Activated naive CD4-positive, alpha-beta T cell treated with anti-CD3 and anti-CD28 coated beads for 36 hours (primary cell): ENCODE measurements at places on chromosomes 6 and 20. TPM values are rescaled to one million over a fixed set of nuclear protein-coding genes. Genes with fewer than 3 reads are reported as not detected.

BEND6 gene
- total RNA-seq = not detected

DNA sequence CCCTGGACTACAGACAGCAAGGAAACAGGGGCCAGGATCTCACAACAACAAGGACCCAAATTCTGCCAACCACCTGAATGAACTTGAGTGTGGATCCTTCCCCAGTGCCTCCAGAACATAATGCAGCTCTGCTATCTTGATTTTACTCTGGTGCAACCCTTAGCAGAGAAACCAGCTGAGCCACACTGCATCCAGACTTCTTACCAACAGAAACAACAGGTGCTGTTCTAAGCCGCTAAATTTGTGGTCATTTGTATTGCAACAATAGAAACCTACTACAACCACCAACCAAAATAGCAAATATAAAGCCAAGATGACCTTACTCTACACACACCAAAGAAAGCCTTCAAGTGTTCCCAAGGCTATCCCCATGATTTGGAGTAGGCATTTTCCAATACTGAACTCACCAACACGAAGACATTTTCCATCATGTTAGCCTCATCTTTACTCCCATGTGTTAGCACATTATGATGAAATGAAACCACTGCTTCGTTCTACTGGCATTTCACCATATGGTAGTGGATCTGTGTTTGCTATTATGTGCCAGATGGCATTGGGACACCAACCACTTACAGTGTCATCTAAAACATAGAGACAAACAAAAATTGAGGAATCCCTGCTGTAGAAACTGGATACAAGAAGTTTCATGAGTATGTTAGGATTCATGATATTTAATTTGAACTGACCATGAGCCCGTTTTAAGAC lies 249.8 kb upstream of the ID4 start:
- H3K4me3 ChIP-seq = no peak overlapping the region
- no peak for DNase-seq
- no peak overlapping the region for H3K27ac ChIP-seq
- no peaks in the 10 kb centered on the region for H3K36me3 ChIP-seq
- no peaks in the 10 kb centered on the region for H3K4me1 ChIP-seq

- peaks cover 36% of the 10 kb centered on the region for H3K4me1 ChIP-seq
- peaks cover 5% of the 10 kb centered on the region for H3K36me3 ChIP-seq
- peak overlapping the region; percentile 92 for H3K27ac ChIP-seq
- H3K27me3 ChIP-seq = no peaks in the 10 kb centered on the region
- DNase-seq = no peak
Measured at GRCh38 chr20:34956041-34956458, 382 bp downstream of the MYH7B start.

TAGAP gene
- total RNA-seq = 79.6 TPM

GRCh38 chr6:2949536-2950083 lies 21.8 kb downstream of the SERPINB6 start:
- peaks cover 9% of the 10 kb centered on the region for H3K4me1 ChIP-seq
- H3K4me3 ChIP-seq = no peak overlapping the region
- DNase-seq = no peak

KCTD20 gene
- 32.8 TPM for total RNA-seq

- H3K36me3 ChIP-seq = peaks cover 46% of the 10 kb centered on the region
- no peak overlapping the region for H3K27ac ChIP-seq
- DNase-seq = no peak
- peaks cover 8% of the 10 kb centered on the region for H3K4me1 ChIP-seq
- no peak overlapping the region for H3K4me3 ChIP-seq
Measured at GRCh38 chr20:25686081-25687067, 10.3 kb downstream of the ZNF337 start.

GRCh38 chr6:48826901-48827701 lies 636.0 kb downstream of the MMUT start:
- H3K27ac ChIP-seq = no peak overlapping the region
- no peak for DNase-seq
- no peaks in the 10 kb centered on the region for H3K4me1 ChIP-seq
- no peaks in the 10 kb centered on the region for H3K36me3 ChIP-seq
- no peak overlapping the region for H3K4me3 ChIP-seq

DNA sequence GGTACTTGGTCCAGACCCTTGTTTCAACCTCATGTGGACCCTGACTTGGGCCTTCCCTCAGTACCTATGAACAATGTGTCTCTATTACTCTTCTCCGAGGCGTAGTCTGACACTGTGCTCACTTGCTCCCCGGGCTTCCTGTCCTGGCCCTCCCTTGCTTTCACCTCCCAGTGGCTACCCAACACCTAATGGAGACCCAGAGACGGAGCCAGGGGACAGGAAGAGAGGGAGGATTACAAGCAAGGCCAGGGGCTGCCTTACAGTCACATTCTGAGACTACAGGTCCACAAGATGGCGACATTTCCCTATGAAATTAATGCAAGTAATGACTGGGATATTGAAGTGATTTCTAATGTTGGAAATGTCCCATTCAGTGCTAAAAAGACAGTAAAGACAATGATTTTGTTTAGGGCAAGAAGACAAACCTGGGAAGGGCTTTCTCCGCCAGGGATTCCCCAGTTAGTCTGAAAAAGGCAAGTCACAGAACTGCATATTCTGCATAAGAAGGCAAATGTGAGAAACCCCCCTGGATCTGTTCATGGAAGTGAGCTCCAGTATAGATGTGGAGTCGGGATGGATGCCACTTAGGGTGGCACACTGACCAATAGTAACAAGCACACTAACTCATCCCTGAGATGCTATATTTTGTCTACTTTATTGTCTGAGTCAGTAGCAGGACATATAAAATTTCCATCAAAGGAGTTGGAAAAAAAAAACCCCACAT lies 44.0 kb upstream of the ZBTB24 start:
- H3K27ac ChIP-seq = no peak overlapping the region
- H3K27me3 ChIP-seq = no peaks in the 10 kb centered on the region

DNA sequence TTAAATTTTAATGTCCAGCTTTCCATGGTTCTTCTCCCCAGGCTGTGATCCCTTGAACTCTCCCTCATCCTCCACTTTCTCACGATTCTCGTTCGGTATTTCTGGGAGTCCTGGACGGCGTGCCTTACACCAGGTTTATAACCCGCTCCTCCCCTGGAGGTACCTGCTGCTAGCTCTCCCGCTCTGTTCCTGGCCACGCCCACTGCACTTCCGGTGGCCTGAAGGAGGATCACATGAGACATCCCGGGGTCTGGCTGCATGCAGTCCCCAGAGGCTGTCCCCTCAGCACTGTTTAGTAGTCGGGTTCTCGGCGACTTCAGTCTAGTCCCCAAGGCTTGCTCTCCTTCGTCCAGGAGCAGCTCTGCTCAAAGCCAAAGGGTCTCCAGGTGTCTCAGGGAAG lies 28.4 kb upstream of the GCLC start:
- no peak overlapping the region for H3K4me3 ChIP-seq
- peaks cover 2% of the 10 kb centered on the region for H3K4me1 ChIP-seq
- no peak for DNase-seq
- no peaks in the 10 kb centered on the region for H3K27me3 ChIP-seq
- H3K36me3 ChIP-seq = no peaks in the 10 kb centered on the region

DNA sequence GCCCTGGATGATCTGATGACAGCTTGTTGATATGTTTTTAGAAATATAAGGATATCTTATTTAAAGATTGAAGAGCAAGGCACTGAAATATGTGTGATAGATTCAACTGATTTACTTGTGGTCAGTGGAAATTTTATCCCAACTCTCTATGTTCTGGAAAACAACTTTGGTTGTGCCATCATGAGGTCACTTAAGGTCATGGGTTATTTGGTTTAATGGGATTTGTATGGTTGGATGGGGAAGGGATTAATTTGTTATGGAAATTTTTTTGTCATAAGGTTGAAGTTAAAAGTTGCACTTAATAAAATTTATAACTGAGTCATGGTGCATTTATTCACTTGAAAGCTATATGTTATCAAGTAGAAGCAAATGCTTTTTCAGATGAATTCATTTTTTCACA lies 214.3 kb upstream of the LAMP5 start:
- no peak for DNase-seq
- no peaks in the 10 kb centered on the region for H3K36me3 ChIP-seq
- H3K27me3 ChIP-seq = peaks cover 1% of the 10 kb centered on the region
- H3K27ac ChIP-seq = no peak overlapping the region

GRCh38 chr20:43545837-43546578 lies 12.8 kb upstream of the SGK2 start:
- no peaks in the 10 kb centered on the region for H3K4me1 ChIP-seq
- H3K36me3 ChIP-seq = peaks cover 5% of the 10 kb centered on the region
- H3K27ac ChIP-seq = no peak overlapping the region
- no peak for DNase-seq
